Skin of body (tissue), 3 donors: ENCODE measurements at places on chromosomes 6 and 20.

DNA sequence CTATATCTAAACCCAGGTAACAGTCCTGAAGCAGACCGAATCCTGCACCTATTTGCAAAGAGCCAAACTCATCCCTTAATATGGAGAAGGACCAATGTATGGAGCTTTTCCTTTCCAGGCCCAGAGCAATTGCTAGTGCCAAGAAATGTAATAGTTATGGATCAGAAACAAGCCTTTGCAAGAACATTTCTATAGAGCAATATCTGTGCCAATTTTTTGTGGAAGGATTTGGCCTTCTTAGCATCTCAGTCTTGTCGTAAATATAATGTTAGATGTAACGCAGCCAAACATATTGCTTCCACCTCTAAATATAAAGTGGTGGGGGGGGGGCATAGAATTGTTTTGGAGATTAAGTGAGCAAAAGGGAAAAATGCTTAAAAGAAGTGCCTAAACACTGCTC lies 2.7 kb downstream of the KIAA0408 start:
- DNase-seq, result peak; percentile 93

GRCh38 chr6:80437221-80437620 lies 330.8 kb downstream of the BCKDHB start:
- peak; percentile 34 for DNase-seq

GRCh38 chr20:50251992-50252511 lies 61.4 kb downstream of the CEBPB start:
- no peak for DNase-seq

GRCh38 chr6:392441-393390 lies 1.2 kb downstream of the IRF4 start:
- no peak for DNase-seq

DNA sequence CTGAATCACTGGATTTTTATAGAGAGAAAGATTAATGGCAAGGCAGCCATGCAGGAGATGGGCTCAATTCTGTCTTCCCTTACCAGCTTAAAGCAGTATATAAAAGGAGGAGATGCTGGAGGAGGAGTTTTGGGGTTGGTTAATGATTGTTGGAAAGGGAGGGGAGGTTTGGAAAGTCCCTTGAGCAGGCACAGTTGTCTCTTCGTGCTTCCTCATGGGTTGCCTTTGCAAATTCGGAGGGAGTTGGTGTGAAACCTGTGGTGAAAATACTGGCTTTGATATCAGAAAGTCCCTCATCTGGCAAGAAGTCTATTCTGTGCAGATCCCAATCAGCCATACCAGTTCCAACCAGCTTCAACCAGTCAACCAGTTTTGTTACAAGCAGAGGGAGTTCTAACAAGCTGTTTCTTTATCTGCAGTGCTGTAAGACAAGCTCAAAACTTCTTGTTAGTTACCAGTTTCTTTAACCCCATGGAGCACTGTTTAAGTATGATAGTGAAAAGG lies 107.0 kb downstream of the HIVEP1 start:
- DNase-seq, result no peak
